ENCODE measurements at places on chromosomes 1 and 21.

- no peak for DNase-seq
Measured at GRCh38 chr1:152448095-152448494, 34.0 kb upstream of the CRNN start.

DNA sequence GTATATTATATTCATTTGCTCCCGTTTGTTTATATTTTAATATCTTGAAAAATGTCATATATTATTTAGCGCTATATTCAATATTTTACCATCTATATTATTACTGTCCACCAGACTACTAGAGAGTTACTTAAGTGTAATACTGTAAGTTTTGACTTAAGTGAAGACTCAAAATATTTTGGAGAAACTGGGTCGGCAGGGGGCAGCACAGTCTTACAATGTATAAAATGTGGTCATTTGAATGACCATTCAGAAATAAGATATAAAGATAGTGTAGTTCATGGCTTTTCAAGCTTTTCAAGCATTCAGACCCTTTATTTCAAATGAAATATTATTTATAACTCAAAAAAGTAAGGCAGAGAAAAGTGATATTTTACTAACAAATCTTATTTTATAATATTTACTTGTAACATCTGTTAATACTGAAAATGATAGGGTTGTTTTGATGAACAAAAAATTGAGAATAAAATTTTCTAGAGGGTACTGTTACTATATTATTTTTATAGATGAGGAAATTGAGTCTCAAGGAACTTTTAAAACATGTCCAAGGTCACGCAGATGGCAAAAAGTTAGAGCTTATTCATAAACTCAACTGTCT lies 89.0 kb upstream of the SERTAD4 start:
- DNase-seq: peak; percentile 74

DNA sequence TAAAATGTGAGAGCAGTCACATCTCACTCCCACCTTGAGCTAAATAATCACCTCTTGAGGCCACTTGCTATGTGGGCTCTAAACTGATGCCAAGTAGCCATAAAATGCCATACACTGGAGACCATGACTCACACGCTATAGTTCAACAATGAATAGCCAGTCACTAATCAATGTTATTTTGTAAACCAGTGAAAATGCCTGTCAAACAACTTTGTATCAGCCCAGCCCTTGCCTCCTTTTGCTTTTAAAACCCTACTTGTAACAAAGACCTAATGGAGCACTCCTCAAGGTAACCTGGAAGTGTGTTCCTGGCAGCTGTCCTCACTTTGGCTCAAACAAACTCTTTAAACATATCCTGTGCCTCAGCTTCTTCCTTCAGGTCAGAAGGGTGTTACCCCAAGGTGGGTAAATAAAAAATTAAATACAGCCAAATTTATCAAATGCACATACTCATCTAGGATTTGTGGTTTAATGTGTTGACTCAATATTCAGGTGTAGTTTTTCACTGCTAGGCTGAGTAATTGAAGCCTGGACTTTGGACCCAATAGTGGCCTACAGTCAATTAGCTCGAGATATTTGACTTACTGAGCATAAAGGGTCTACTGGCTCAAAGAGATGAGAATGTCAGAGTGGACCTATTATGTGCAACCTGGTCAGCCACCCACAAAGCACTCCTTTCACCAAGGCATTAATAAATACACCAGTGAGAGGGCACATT lies 154.3 kb downstream of the COQ8A start:
- no peak for DNase-seq

GRCh38 chr1:229945795-229946194 lies 121.2 kb upstream of the GALNT2 start:
- DNase-seq: no peak

Measured in activated CD4-positive, alpha-beta T cell treated with anti-CD3 and anti-CD28 coated beads for 48 hours (primary cell).